Gastrocnemius medialis (tissue), 4 donors: ENCODE measurements at places on chromosomes 4 and X. TPM values are rescaled to one million over a fixed set of nuclear protein-coding genes. Genes with fewer than 3 reads are reported as not detected.

DNA sequence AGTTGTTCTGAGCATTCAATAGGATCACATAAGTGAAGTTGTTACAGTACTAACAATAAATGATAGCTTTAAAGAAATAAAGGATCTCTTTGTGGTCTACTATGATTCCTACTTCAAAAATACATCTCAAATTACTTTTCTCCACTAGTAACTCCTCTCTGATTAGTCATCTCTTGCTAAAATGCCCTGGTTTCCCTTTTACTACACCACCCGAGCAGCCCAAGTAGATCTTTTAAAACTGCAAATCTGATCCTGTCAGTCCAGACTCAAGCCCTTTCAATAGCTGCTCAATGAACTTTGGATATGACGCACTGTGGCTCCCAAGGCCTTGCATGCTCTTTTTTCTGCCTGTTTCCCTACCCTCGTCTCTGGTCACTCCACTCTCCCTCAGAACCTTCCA, 97.5 kb downstream of the MAOA start:
- DNase-seq: no peak

DNA sequence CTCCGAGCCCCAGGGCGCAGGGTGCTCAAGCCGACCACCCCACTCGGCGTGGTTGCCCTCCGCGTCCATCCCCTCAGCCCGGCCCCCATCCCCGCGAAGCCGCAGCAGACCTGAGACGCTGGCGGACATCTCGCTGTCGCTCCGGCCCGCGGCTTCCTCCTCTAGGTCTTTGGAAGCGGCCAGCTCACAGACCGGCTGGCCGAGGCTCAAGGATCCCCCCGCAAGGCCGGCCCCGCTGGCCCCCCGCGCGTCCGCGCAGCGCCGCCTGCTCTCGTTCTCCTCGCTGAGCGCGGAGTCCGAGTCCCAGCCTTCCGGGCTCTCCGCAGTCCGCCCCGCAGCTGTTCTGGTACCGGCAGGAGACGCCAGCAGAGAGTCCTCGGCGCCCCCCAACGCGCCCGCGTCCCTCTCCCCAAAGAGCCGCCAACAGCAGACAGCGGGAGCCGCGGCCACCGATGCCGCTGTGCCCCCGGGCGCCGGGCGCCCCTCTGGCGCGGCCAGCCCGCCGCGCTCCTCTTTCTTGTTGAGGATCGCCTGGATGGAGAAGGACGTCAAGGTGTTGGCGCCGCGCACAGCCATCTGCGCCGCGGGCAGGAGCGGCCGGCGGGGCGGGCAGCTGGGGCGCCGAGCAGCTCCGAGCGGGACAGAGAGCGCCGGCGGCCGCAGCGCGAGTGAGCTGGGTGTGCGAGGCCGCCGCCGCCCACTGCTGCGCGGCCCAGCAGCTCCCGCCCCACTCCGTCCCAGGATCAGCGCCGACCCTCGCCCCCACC, at the start of gene NKX3-2:
TSS of gene NKX3-2 (minus strand) at position 670 of the 767 bp plus-strand sequence. CDS start at position 576, 94 bp downstream.
- DNase-seq: no peak

GRCh38 chr4:130640592-130640991, 1544.6 kb downstream of the C4orf33 start:
- DNase-seq: no peak

- DNase-seq: no peak
These were observed 18.4 kb downstream of the WDFY3 start for GRCh38 chr4:84948056-84948455.

DNA sequence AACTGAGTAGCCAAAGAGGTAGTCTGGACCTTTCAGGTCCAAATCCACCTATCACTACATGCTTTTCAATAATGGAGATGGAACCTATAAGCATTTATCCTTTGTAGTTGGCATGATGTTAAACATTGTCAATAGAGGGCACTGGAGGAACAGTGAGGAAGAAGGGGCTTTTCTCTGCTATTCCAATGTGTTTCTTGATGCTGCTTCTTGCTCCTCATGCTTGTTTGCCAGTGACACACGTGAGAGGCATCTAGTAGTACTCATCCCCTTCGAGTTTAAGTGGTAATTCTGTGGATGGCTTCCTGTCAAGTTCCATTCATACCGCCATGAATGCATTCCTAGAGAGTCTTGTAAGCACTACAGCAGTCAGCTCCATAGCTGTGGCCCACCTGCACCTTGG, 84.0 kb downstream of the NAA11 start:
- no peak for DNase-seq

GRCh38 chr4:140094438-140095420, 59.3 kb downstream of the MAML3 start:
- peak; percentile 33 for DNase-seq

DNA sequence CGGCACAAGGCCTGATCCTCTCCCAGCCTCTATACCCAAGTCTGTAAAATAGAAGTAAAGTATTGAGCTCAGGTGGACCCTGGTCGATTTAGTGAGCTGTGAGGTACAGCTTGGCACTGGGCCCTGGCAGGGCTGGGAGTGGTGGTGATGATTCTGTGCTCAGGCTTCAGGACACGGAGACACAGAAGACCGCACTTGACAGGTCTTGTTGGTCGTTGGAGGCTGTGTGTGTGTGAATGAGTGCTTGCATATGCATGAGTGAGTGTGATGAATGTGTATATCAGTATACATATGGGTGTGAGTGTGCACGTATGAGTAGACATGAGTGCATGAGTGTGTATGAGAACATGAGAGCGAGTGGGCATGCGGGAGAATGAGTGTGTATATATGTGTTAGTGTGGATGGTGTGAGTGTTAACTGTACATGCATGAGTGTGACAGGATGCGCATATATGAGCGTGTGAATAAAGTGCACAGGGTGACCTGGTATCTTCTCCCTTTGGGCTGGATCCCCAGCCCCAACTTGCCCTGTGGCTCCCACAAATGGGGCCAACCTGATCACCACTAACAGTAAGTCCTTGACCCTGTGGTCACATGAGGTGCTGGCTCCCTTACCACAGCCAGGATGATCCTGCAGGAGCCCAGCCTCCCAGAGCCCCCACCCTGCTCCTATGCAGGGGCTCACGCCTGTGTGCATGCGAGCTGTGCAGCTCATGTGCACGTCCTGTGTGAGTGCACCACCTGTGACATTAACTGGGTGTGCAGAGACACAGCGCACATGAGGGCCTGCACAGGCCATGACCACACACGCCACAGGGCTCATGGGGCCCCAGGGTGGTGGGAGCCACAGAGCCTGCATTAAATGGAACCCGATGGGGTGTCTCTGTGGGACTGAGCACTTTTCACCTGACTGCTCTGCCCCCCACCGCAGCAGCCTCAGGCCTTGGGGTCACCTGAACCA, 20.8 kb downstream of the SH3BP2 start:
- no peak for DNase-seq

- DNase-seq: no peak
These were observed 312.8 kb upstream of the EPHA5 start for GRCh38 chr4:65983061-65983460.

GRCh38 chr4:181659202-181659601, 584.0 kb upstream of the TENM3 start:
- DNase-seq: no peak

TMPRSS11D gene
- not detected for total RNA-seq

USP51 gene
- 1.2 TPM for total RNA-seq

DNA sequence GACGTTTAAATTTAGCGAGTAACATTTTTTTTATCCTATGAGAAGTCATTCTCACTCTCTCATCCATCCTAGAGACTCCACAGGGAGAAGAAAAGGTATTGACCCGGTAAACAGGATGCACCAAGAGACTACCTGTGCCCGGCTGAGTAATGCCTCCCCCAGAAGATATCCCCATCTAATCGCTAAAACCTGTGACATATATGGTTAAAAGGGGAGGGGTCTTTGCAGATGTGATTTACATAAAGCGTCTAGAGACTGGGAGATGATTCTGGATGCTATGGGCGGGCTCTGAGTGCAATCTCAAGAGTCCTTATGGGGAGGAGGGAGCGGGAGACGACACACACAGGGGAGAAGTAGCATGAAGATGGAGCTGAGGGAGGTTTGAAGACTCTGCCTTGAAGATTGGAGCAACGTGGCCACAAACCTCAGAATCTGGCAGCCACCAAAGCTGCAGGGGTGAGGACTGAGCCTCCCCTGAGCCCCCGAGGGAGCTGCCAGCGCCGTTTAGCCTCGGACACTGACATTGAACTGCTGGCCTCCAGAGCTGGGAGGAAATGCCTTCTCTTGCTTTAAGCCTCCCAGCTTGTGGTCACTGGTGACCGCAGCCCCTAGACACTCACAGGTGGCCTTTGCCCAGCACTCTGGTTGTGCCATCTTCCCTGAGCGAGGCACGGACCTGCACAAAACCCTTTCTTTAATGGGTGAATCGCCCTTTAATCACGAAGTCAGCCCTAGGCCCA, 11.2 kb downstream of the ABLIM2 start:
- no peak for DNase-seq
